Naive B cell (primary cell): ENCODE measurements at places on chromosomes 13 and 19.
A peak's percentile ranks its signal among the peaks of the same experiment; 100 is the strongest.

- no peaks in the 10 kb centered on the region for H3K4me1 ChIP-seq
- no peak overlapping the region for H3K4me3 ChIP-seq
- H3K36me3 ChIP-seq = no peaks in the 10 kb centered on the region
- H3K27me3 ChIP-seq = no peaks in the 10 kb centered on the region
These were observed 341.3 kb downstream of the SPRY2 start for GRCh38 chr13:79999601-80000000.

DNA sequence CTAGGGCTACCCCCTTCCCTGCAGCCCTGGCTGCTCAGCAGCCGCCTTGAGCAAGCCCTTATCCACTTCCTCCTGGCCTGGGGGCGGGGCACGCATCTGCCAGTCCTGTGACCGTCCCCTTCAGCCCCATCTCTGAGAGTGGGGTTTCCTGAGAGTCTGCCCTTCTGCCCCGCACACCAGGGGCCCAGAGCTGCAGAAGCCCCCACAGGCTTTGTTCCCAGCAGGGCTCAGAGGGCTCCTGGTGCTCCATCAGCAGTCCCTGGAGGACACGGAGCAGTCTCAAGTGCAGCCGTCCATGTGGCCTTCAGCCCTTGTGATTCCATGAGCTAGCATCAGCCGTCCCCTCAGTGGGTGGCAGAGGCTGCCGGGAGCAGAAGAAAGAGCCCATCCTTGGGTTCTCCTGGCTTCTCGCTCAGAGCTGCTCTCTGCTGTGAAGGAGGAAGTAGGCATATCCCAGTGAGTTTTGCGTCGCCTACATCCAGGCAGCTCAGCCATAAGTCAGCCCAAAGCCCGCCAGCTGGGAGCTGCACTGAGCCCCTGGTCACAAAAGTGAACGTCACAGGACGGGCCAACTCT lies 16.3 kb downstream of the MYO9B start:
- H3K36me3 ChIP-seq = no peaks in the 10 kb centered on the region
- DNase-seq = peak; percentile 66
- H3K27ac ChIP-seq = no peak overlapping the region

GRCh38 chr13:26026211-26026610 lies 25.6 kb downstream of the SHISA2 start:
- no peaks in the 10 kb centered on the region for H3K4me1 ChIP-seq
- no peak overlapping the region for H3K4me3 ChIP-seq
- H3K27ac ChIP-seq = no peak overlapping the region
- no peak for DNase-seq

GRCh38 chr13:83839146-83839545 lies 43.1 kb downstream of the SLITRK1 start:
- no peak overlapping the region for H3K4me3 ChIP-seq
- no peaks in the 10 kb centered on the region for H3K27me3 ChIP-seq
- H3K4me1 ChIP-seq = no peaks in the 10 kb centered on the region
- H3K27ac ChIP-seq = no peak overlapping the region
- no peak for DNase-seq

DNA sequence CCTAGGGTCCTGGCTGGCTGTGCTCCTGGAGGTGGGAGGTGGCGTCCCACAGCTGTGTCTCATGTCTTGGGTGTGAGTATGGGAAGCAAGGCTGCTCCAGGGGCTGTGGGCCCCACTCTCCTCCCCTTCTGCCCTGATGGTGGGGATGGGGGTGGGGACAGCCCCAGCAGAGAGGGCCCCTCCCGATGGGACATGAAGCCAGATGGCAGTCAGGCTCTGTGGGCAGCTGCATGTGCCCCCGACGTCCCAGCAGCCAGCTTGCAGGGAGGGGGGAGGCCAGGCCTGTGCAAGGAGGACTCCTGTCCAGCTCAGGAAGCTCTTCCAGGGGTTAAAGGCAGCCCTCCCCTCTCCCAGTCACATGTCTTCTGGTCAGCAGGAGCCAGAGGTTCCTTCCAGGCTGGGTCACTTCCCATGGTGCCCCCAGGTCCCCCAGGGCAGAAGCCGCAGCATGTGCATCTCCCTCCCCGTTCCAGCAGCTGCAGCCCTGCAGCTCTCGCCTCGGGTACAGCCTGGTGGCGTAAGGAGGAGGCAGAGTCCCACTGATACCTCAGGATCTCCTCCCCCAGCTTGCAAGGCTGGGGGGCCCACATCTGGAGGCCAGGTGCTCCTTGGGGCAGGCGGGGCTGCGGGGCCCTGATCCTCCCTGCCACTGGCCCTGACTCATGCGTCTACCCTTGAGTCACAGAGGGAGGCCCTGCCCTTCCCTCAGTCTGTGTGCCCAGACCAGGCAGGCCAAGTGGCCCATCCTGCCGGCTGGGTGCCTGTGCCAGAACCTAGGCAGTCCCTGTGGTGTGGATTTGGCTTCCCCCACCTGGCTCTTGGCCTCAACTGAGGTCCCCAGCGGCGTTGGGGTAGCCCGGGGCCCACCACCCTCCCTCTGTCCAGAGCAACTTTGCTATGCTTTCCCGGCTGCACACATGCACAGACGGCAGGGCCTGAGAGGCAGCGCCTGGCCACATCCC lies 13.0 kb downstream of the YIPF2 start:
- no peak for DNase-seq
- no peaks in the 10 kb centered on the region for H3K36me3 ChIP-seq
- no peak overlapping the region for H3K27ac ChIP-seq
- no peaks in the 10 kb centered on the region for H3K4me1 ChIP-seq
- no peak overlapping the region for H3K4me3 ChIP-seq
- no peaks in the 10 kb centered on the region for H3K27me3 ChIP-seq

- no peak for DNase-seq
- H3K4me1 ChIP-seq = peaks cover 18% of the 10 kb centered on the region
- no peak overlapping the region for H3K27ac ChIP-seq
- no peak overlapping the region for H3K4me3 ChIP-seq
- H3K27me3 ChIP-seq = peaks cover 38% of the 10 kb centered on the region
These were observed 3.2 kb upstream of the SACS start for GRCh38 chr13:23436680-23437079.
